Amygdala (tissue), 56 donors: ENCODE measurements at places on chromosomes 6 and 20.

DNA sequence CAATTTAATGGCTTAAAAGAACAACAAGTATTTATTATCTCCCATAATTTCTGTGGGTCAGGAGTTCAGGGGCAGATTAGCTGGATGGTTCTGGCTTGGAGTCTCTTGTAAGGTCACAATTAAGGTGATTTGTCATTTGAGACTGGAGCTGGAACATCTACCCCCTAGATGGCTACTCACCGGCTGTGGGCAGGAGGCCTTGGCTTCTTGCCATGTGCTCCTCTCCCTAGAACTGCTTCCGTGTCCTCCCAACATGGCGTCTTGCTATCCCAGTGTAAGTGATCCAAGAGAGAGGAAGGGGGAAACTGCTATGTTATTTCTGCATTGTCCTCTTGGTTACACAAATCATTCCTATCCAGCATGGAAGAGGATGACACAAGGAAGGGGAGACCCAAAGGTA lies 210.2 kb upstream of the ECI2 start:
- no peak for DNase-seq

GRCh38 chr20:52130406-52130805 lies 61.2 kb downstream of the ZFP64 start:
- no peak for DNase-seq

GRCh38 chr6:21636876-21637275 lies 43.3 kb downstream of the SOX4 start:
- no peak for DNase-seq

- DNase-seq: peak; percentile 49
Observed at GRCh38 chr20:23362392-23363256, 642 bp downstream of the GZF1 start.

- DNase-seq: no peak
Observed at GRCh38 chr20:38875175-38875993, 50.8 kb upstream of the FAM83D start.

GRCh38 chr6:11230158-11231107 lies 2.0 kb downstream of the NEDD9 start:
- DNase-seq: no peak

DNA sequence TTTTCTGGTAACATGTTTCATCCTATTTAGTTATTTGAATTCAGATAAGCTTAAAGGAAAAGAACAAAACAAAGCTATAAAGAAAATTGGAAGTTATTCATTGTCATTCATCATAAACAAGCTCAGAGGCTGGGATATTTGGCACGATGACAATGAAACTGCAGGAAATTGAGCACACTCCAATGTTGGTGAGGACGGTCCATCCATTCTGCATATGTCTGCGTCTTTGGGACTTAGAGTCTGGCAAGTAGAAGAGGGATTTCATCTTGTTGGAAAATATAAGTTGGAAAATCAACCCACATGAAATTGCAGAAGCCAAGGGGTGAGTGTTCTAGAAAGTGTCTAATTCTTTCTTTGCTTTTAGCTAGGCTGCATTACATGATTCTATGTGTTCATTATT lies 78.4 kb downstream of the HDGFL1 start:
- DNase-seq: no peak

- DNase-seq: no peak
Observed at GRCh38 chr6:24543683-24544082, 48.9 kb downstream of the ALDH5A1 start.

DNA sequence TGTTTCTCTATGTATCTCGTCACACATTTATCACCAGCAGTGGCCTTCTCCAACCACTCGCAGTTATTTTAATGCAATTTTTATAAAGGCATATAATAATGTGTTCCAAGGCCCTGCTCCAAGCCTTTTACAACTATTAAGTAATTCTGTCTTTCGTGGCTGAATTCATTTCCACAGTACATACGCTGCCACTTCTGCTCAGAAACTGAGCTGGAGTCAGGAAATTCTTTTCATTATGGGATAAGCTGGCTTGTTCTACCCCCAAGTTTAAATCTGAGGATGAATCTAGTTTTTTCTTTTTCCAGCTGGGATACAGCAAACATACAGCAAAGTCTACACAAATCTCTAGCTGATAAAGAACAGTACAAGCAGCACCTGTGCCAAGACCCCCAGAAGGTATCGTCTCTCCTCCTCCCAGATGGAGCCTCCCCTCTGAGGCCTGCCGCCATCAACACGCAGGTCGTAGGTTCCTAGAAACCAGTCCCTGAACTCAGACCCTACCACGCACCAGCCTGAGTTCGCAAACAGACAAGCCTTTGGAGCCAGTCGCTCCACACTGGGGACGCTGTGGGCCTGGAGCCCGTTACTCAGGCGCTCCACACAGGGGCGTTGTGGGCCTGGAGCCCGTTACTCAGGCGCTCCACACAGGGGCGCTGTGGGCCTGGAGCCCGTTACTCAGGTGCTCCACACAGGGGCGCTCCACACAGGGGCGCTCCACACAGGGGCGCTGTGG lies 263.5 kb downstream of the THBS2 start:
- DNase-seq: no peak

DNA sequence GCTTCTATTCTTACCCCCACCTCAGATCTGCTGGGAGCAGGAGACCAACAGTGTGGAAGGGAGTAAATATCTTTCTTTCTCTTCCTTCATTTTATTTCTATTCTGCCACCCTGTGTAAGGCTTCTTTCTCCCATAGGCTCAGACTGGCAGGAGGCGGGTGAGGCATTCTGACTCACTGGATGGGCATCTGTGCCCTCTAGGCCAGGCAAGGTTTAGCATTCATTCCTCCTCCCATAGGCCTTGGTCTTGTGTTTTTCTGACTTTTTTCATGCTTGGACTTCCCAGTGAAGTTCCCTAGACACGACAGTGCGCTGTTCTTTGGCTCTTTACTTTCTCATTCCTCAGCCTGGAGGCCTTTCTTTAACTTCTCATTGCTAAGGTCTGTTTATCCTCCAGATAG lies 235.2 kb downstream of the SYNE1 start:
- no peak for DNase-seq

GRCh38 chr20:32536851-32537656 lies 48.1 kb downstream of the NOL4L start:
- no peak for DNase-seq

DNA sequence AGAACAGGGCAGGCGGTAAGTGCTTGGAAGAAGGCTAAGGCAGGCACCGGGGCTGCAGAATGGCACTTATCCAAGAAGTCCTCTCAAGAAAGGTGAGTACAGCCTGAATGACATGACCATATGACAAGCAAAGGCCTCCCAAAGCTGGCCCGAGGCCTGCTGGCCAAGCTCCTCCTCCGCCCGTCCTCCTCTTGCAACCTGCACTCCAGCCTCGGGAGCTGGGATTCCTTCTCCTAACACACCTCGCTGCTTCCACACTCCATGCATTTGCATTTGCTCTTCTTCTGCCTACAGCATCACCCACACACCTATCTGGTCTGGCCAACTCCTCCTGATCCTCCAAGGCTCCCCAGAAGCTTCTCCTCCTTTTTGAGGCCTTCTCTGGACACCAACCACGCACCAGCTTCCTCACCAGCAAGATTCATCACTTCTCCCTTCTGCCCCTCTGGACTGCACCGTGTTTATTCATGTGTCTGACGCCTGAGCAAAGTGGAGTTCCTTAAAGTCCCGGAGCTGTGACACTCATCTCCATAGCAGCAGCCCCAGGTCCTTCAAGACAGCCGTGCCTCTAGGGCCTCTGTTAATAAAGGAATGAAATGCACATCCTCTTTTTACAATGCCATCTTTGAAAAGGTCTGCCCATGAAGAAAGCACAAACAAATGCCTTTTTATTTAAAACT lies 32.3 kb downstream of the CNKSR3 start:
- no peak for DNase-seq

DNA sequence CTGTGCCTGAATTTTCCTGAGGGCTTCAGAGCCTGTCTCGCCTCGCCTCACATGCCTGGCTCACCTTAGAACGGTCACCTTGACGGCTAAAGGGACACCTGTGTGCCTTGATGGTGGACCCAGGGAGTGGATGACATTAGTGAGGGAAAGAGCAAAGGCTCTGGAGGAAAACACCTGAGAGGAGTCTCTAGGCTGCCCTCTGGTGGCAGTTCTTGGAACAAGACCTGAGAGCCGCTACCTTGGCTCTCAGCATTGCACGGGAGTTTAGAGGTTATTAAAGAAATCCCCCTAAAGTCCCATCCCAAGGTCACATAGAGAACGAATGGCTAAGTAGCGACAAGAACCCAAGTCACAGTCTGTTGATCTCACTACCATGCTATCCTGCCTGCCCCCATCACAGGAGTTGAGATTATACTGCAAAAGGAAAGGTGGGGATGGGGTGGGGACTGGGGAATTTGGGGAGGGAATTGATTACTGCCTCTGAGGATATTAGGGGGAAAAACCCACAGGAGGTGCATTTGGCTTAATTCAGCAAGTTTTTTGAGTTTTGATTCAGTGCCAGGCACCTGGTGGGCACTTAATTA lies 7.9 kb upstream of the CDSN start:
- DNase-seq: peak; percentile 26

DNA sequence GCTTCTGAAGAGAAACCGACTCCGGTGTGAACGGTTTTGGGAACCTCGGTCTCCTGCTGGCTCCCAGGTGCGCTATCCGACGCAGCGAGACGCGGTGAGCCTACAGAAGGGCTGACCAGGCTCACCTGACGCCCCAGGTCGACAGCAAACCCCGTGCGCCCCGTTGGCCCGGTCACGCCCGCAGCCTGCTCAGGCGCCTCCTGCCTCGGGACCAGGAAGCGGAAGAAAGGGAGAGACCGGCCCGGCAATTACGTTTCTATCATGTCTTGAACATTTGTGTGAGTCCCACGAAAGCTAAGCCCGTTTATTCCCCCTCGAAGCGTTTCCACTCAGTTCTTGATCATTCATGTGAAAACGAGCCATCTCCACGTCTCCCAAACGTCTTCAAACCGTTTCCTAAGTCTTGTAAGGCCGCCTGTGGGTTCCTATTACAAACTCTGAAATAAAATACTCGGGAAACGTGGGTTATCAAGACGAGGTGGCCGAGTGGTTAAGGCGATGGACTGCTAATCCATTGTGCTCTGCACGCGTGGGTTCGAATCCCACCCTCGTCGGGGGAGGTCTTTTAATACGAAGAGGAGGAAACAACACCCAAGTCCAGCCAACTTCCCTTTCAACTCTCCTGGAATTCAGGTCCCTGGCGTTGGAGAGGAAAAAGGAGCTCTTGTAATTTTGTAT lies 150.5 kb upstream of the PRSS16 start:
- no peak for DNase-seq

DNA sequence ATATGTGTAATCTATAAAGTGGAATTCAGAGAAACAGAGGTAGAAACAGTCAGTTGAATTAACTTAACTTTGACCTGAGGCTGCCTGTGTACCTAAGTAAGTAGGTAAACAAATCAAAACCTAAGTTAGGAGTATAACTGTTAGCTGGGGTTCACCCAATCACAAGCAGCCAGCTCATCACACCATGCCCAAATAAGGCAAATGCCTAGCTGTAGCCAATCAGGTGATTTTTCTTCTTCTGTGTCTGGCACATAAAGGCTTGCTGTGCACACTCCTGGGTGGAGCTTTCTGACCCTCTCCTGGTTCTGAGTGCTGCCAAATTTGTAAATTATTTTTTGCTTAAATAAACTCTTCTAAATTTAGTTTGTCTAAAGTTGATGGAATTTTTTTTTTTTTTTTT lies 54.7 kb upstream of the TRIM39 start:
- no peak for DNase-seq

DNA sequence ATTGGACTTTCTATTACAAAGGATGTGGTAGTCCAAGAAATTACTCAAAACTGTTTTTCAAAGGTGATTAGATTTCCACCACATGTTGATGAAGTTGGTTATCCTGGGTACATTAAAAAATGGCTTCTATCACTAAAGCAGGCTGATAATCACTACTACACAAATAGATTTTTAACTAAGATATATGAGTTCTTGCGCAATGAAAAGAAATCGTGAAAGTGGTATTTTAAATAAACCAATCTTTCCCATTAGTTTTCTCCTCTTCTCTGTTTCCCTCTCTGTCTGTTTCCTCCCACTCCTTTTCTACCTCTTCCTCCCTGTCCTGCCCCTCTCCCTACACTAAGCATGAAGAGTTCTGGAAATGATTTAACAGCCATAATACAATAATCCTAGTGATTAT lies 487.9 kb upstream of the CITED2 start:
- DNase-seq: no peak

- DNase-seq: no peak
Observed at GRCh38 chr6:35209081-35209480, 4.7 kb upstream of the SCUBE3 start.

- DNase-seq: no peak
Observed at GRCh38 chr6:163712981-163713380, 298.5 kb downstream of the QKI start.

- DNase-seq: no peak
Observed at GRCh38 chr20:24657878-24658620, 188.6 kb downstream of the SYNDIG1 start.

DNA sequence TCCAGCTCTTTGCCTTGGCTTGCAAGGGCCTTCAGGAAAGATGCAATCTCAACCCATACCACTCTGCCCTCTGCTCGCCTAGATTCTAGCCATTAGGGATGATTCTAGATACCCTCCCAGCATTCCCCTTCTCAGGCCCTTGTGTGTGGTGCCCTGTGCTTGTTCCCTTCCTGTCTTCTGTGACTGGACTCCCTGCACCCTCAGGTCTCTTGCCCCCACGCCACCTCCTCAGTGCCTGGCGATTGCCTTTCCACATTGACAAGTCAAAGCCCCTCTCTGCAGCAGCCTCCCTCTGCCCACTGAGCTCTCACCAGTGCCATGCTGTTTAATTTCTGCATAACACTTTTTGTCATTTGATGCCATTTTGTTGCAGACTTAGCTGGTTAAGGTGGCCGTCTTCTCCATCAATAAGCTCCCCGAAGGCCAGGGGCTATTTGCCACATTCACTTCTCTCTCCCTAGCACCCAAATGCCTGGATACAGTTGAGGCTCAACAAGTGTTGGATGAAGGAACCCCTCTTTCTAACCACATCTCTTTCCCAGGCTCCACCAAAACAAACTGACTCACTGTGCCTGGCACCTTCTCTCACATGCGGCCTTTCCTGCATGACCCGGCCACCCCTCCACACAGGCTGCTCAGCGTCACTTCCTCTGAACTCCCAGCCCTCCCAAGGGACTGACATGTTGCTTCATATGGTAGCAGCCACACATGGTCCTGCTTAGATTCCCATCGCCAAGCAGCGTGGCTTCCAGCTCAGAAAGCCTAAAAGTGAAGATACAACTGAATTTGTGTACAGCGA lies 4.6 kb upstream of the TXNDC5 start:
- no peak for DNase-seq
